ENCODE measurements at places on chromosomes 7 and 10.
A peak's percentile ranks its signal among the peaks of the same experiment; 100 is the strongest.

DNA sequence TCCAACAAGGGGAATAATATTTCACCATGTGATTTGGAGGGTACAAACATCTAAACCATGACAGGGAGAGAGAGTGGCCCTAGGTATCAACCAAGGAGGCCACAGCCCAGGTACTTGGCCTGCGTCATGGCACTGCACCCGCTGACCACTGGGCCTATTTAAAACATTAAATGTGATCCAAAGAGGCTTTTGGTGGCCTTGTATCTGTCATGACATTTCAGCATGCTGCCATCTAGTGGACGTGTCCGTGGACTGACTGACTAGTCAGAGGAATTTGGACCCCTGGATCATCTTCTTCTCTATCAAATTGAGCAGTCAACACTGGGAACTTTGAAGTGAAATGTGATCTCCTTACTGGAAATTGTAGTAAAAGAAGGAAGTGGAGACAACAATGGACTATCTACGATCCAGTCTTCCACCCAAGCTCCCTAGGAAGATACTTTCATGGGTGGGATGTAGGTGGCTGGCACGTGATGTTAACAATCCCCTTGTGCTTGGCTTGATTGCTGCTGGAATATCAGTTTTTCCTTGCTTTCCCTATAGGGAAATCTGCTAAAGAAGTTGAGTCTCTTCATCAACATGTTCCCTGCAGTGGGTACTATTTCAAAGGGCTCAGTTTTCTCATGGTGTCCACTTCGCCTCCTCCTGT lies 24.6 kb upstream of the ITGA8 start:
- H3K4me1 ChIP-seq: no peaks in the 10 kb centered on the region
- no peak for DNase-seq
- no peak overlapping the region for H3K4me3 ChIP-seq
- no peak overlapping the region for H3K27ac ChIP-seq

- no peaks in the 10 kb centered on the region for H3K36me3 ChIP-seq
- DNase-seq: no peak
- peaks cover 3% of the 10 kb centered on the region for H3K27me3 ChIP-seq
- no peaks in the 10 kb centered on the region for H3K4me1 ChIP-seq
- H3K27ac ChIP-seq: no peak overlapping the region
Measured at GRCh38 chr10:13751191-13751764, 164.5 kb downstream of the PRPF18 start.

GRCh38 chr7:100342765-100343164 lies 15.2 kb upstream of the PILRB start:
- H3K27me3 ChIP-seq: no peaks in the 10 kb centered on the region
- H3K36me3 ChIP-seq: peaks cover 16% of the 10 kb centered on the region
- DNase-seq: no peak
- peaks cover 12% of the 10 kb centered on the region for H3K4me1 ChIP-seq

DNA sequence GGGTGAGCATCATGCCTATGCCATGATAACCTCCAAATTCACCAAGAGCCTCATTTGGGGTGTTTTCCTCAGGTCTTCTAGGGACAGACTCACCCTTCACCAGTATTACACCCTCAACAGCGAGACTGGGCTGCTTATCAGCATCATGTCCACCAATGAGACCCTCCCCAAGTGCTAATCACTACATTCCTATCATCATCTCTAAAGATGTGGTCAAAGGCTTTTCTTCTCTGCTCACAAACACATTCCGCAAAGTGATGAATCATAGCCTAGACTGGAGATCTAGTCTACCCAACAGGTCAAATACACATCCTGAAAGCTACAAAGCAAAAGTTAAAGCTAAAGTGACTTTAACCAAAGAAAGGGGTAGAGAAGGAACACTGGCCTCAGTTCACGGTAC lies 75.3 kb upstream of the C7orf33 start:
- no peak for DNase-seq
- no peaks in the 10 kb centered on the region for H3K27me3 ChIP-seq
- H3K4me3 ChIP-seq: no peak overlapping the region
- H3K36me3 ChIP-seq: no peaks in the 10 kb centered on the region
- H3K27ac ChIP-seq: no peak overlapping the region
- peaks cover 5% of the 10 kb centered on the region for H3K4me1 ChIP-seq

GRCh38 chr7:151891753-151892152 lies 14.8 kb upstream of the PRKAG2 start:
- no peak for DNase-seq
- no peak overlapping the region for H3K4me3 ChIP-seq
- no peak overlapping the region for H3K27ac ChIP-seq
- no peaks in the 10 kb centered on the region for H3K36me3 ChIP-seq

- no peaks in the 10 kb centered on the region for H3K27me3 ChIP-seq
- no peak for DNase-seq
Measured at GRCh38 chr7:2012044-2012900, 220.5 kb downstream of the MAD1L1 start.

DNA sequence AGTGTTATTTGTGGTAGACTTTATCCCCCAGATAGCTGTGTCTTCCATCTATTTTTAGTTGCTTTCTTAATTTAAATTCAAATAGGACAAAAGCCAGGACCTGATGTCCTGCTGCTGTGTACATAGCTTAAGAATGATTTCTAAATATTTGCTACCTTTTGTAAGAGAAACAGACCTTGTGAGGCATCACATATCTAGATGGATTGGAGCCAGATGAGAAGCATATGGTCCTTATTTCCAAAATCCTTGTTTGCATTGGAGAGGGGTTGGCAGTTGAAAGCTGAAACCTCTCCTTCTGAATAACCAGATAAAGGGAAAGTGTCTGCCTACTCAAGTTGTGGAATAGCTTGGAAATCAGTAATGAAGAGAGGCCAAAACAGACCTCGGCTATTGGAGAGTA lies 50.7 kb upstream of the AMPH start:
- no peak for DNase-seq
- no peaks in the 10 kb centered on the region for H3K36me3 ChIP-seq
- no peak overlapping the region for H3K27ac ChIP-seq
- no peak overlapping the region for H3K4me3 ChIP-seq
- H3K4me1 ChIP-seq: no peaks in the 10 kb centered on the region

DNA sequence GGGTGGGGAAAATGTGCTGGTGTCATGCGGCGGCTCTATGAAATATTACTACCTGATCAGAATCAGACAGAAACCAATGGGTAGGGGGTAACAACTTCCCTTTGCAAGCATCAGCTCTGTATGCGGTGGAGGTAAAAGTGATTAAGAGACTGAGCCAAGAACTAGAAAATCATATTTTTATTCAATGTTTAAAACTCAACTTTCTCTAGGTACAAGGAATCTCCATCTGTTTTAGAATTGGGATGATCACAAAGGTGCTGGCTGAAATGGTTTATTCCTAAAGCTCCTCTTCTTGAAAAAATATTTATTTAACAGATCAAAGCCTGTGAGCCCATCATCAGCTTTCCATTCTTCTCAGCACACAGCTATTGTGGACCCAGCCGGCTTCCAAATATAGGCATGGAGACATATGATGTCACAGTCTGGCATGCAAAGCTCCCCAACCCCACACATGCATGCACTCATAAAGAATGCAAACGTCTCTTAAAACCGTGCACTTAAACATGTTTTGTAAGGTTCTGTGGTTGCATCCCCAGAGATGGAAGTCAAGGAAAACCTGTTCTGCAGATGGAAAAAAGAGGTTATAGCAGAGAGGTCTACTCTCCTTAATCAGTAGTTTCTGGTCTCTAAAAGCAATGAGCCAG lies 126.0 kb downstream of the SKIDA1 start:
- H3K4me1 ChIP-seq: no peaks in the 10 kb centered on the region
- H3K4me3 ChIP-seq: no peak overlapping the region
- no peak for DNase-seq
- H3K36me3 ChIP-seq: no peaks in the 10 kb centered on the region

- no peak for DNase-seq
- peaks cover 1% of the 10 kb centered on the region for H3K27me3 ChIP-seq
- no peak overlapping the region for H3K4me3 ChIP-seq
- H3K4me1 ChIP-seq: peaks cover 3% of the 10 kb centered on the region
- H3K36me3 ChIP-seq: peaks cover 3% of the 10 kb centered on the region
Measured at GRCh38 chr7:124996778-124997177, 67.2 kb upstream of the POT1 start.

DNA sequence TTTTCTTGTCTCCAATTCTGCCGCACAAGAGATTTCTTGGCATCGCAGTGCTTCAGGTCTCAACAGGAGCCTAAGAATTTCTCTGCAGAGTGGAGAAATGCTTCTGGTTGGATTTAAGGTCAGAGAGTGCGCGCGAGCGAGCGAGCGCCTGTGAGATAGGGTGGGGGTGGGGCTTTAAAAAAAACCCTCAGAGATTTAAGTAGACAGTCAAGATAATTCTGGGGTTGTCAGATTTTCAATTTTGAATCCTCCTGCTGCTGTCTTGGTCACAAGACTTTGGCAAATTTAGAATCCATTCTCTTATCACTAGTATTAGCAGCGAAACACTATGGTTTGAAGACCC lies 49.7 kb downstream of the CPEB3 start:
- H3K27me3 ChIP-seq: no peaks in the 10 kb centered on the region
- H3K4me1 ChIP-seq: peaks cover 29% of the 10 kb centered on the region
- peak overlapping the region; percentile 91 for H3K27ac ChIP-seq
- DNase-seq: no peak
- peak overlapping the region; percentile 91 for H3K4me3 ChIP-seq

DNA sequence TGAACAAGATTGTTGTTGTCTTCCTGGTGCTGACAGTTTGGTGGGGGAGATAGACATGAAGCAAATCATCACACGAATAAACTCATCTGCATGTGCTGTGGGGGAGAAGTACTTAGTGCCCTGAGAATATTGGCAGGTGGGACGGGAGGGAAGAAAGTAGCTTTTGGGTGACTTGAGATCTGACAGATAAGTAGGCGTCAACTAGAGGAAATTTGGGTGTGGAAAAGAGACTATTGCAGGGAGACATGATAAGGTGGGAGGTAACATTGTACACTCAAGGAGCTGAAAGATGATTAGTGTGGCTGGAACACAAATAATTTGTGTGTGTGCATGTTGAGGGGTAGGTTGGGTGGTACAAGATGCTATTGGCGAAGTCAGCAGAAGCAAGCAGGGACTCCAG lies 30.1 kb downstream of the CNNM2 start:
- peaks cover 8% of the 10 kb centered on the region for H3K36me3 ChIP-seq
- peaks cover 11% of the 10 kb centered on the region for H3K4me1 ChIP-seq
- no peaks in the 10 kb centered on the region for H3K27me3 ChIP-seq
- DNase-seq: no peak
- H3K27ac ChIP-seq: no peak overlapping the region

- no peaks in the 10 kb centered on the region for H3K36me3 ChIP-seq
- no peaks in the 10 kb centered on the region for H3K4me1 ChIP-seq
- H3K27ac ChIP-seq: no peak overlapping the region
- no peak for DNase-seq
- no peaks in the 10 kb centered on the region for H3K27me3 ChIP-seq
Measured at GRCh38 chr7:83143107-83143506, 19.6 kb downstream of the PCLO start.

GRCh38 chr7:33650828-33651227 lies 254.5 kb upstream of the BMPER start:
- peaks cover 19% of the 10 kb centered on the region for H3K36me3 ChIP-seq
- no peak overlapping the region for H3K4me3 ChIP-seq
- no peak for DNase-seq
- no peak overlapping the region for H3K27ac ChIP-seq
- peaks cover 6% of the 10 kb centered on the region for H3K4me1 ChIP-seq
- no peaks in the 10 kb centered on the region for H3K27me3 ChIP-seq

DNA sequence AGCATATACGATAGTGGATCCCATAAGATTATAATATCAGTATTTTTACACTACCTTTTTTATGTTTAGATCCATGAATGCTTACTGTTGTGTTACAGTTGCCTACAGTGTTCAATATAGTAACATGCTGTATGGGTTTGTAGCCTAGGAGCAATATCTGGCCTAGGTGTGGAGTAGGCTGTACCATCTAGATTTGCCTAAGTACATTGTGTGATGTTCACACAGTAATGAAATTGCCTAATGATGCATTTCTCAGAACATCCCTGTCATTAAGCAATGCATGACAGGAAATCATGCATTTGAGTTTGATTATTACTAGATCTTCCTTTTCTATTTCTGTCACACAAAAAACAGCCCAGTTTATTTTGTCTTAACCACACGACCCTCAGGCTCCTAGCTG lies 14.5 kb downstream of the CBX3 start:
- DNase-seq: no peak
- H3K27me3 ChIP-seq: no peaks in the 10 kb centered on the region
- peaks cover 15% of the 10 kb centered on the region for H3K36me3 ChIP-seq
- no peak overlapping the region for H3K4me3 ChIP-seq
- H3K27ac ChIP-seq: no peak overlapping the region
- H3K4me1 ChIP-seq: peaks cover 4% of the 10 kb centered on the region

GRCh38 chr7:1331561-1332467 lies 99.1 kb downstream of the UNCX start:
- DNase-seq: no peak
- no peaks in the 10 kb centered on the region for H3K36me3 ChIP-seq
- no peak overlapping the region for H3K27ac ChIP-seq
- no peaks in the 10 kb centered on the region for H3K4me1 ChIP-seq

DNA sequence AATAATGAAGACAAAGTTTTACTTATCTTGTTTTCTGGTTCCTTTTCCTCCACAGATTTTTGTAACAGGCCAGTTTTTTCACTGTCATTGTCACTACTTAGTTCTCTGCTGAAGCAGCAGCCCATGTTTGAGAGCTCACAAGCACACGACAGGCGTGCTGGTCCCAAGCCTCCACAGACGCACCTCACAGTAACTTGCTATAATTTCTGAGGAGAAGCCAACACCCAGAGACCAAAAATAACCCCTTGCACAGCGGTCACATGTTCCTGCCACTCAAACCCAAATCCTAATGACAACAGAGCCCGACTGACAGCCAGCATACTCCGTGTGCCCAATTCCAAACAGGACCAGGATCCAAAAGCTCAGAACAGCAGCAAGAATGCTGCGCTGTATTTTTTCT lies 58.5 kb downstream of the LARP4B start:
- H3K4me1 ChIP-seq: peaks cover 39% of the 10 kb centered on the region
- H3K4me3 ChIP-seq: no peak overlapping the region
- peaks cover 34% of the 10 kb centered on the region for H3K36me3 ChIP-seq
- no peak overlapping the region for H3K27ac ChIP-seq
- H3K27me3 ChIP-seq: no peaks in the 10 kb centered on the region
- no peak for DNase-seq

GRCh38 chr10:45238896-45239295 lies 76.5 kb downstream of the OR13A1 start:
- no peak for DNase-seq
- no peak overlapping the region for H3K4me3 ChIP-seq
- H3K27me3 ChIP-seq: no peaks in the 10 kb centered on the region
- no peaks in the 10 kb centered on the region for H3K36me3 ChIP-seq
- H3K27ac ChIP-seq: no peak overlapping the region
